Kidney tubule cell (primary cell): ENCODE measurements at places on chromosomes 12 and 14.

- DNase-seq = no peak
Observed at GRCh38 chr12:18457362-18457761, 196.0 kb downstream of the PIK3C2G start.

GRCh38 chr12:21665816-21666215, 8.2 kb upstream of the LDHB start:
- no peak for DNase-seq

DNA sequence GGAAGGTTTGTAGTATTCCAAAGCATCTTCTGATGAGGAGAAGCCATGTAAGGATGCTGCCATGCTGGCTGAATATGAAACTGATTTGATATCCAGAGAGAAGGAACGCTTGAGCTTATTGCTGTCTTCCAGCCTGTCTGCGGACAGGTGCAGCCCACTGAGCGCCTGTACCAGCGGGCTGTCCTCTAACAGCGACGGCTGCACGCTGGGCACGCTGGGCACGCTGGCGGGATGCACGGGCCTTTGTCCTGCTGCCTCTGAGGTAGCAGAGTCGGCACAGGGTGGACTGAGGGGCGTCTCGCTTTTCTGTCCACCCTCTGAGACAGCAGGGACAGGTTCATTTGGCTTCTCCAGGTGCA, 85.2 kb downstream of the DUSP16 start:
- DNase-seq = no peak

DNA sequence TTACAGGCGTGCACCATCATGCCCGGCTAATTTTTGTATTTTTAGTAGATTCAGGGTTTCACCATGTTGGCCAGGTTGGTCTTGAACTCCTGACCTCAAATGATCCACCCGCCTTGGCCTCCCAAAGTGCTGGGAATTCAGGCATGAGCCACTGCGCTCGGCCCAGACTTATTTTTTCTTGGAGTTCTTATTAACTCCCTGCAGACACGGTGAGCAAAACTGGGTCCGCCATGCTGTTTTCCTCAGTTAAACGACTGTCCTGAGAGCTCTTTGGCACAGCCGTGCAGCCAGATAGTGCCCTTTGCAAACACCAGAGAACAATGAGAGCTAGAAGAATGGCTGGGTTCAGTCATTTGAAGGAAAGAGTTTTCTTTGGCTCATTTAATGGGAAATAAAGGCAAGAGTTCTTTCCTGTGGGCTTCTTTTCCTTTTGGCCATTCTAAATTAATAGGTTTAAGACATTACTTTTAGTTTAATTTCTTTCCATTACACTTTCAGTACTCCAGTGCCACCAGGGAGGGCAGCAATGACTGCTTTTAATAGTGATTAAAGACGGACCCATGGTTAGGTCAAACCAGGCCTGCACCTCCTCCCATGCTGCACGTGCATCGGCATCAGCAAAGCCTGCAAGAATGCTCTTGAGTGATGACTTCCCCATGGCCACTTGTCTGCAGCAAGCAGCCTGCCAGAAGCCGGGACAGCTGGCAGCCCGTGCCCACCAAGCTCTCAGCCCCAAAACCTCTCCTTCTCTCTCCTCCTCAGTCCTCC, 60.7 kb downstream of the VCPKMT start:
- DNase-seq = no peak

- peak; percentile 78 for DNase-seq
Observed at GRCh38 chr14:100994756-100995330, 91.3 kb upstream of the RTL1 start.

GRCh38 chr14:104230119-104230815, 91.9 kb downstream of the KIF26A start:
- DNase-seq = no peak

DNA sequence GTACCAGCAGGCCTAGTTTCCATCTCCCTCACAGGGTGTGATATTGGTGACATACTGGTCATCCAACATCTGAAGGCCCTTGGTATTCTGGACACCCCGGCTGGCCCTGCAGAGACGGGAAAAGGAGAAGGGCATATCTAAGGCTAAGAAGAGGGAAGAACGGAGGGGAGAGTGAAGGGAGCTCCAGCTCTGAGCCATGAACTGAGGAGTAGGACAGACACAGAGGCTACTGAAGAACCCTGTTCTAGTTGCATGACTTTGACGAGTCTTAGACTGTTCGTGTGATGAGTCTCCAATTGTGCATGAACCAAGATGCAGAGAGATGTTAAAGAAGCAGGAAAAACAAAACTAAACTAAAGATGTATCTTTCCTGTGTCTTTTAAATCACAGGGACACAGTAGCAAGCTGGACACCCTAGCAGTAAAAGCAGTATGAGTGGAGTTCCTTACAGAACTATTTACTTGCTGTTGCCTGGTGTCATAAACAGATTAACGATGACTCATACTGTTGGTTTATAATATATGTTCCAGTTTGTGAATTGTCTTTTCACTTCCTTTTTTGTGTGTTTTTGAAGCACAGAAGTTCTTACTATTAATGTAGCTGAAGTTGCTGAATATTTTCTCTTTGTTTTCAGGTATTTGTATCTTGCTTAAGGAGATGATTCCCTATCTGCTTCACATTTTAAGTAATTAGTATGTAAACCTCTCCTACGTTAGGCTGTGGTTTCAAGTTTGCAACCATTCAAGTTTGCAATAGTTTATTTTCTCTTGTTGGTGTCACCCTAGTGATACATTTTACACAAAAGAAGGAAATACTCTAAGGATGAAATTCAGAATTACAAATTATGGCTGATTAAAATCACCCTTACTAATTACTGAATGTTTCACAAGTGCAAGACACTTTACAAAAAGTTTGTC, 15.7 kb downstream of the FAR2 start:
- DNase-seq = peak; percentile 74

- DNase-seq = no peak
Observed at GRCh38 chr12:110778833-110779577, 36.3 kb upstream of the PPP1CC start.

- DNase-seq = no peak
Observed at GRCh38 chr12:110330124-110330523, 49.1 kb downstream of the ATP2A2 start.

GRCh38 chr14:96162265-96162664, 42.4 kb upstream of the BDKRB2 start:
- no peak for DNase-seq

DNA sequence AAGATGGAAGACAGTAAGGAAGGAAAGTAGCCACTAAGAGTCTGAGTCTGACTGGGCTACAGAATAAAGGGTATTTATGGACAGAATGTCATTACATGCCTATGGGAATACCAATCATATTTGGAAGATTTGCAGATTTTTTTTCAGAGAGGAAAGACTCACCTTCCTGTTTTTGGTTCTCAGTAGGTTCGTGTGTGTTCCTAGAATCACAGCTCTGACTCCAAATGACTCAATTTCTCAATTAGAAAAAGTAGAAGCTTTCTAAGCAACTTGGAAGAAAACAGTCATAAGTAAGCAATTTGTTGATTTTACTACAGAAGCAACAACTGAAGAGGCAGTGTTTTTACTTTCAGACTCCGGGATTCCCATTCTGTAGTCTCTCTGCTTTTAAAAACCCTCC, 15.4 kb upstream of the PAPLN start:
- DNase-seq = no peak
